CD4-positive, alpha-beta T cell treated with Interleukin-1 beta for 1 hour (primary cell): ENCODE measurements at places on chromosomes 6 and 20.

DNA sequence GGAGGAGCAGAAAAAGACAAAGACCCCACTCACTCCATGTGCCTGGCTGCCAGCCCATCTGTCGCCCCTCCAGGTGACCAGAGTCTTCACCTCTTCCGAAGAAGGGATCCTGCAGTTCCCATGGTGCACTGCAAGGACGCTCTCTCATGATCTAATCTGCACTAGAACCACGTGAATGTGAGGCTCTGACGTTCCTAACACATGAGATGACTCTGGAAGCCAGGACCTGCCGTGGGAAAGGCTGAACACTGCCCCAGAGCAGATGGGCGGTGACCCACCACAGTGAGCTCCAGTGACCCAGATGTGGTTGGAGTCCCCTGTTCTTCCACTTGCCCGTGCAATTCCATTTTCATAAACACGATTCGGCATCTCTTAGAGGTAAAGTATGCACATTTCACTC is 39.6 kb upstream of the PDE10A start:
- DNase-seq = no peak

DNA sequence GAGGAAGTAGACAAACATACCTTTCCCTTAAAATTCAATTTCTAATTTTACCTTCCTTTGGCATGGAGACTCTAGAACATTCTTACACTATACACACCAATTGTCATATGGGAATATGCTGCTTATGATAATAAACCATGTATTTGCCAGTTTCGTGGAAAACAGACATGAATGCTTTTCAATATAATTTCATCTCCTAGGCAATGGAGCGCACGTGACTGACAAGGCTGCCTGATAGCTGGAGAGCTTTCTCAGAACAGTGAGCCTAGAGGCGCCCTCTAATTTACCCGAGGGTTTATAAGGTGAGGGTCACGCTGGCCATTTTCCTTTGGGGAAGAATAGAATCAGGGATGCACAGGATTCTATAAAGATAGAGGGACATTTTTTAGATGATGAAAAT is 56.5 kb downstream of the PRR18 start:
- DNase-seq = no peak

DNA sequence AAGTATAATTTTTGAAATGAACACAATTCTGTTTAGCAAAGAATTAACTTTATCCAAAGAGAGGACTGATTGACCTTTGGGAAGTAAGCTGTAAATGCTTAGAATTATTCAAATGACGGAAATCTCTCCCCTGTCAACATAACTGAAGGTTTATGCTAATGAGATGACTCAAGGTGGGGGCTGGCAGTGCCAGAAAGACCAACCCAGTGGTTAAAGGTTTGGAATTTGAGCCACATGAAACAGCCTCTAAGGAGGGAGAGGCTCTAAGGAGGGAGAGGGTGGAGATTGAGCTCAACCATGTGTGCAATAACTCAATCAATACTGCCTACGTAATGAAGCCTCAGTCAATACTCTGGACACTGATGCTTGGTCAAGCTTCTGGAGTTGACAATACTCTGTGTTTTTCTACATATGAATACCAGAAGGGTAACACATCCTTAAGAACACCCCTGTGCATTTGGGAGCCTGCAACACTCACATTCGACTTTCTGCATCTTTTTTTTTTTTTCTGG is 123.4 kb upstream of the TENT5A start:
- DNase-seq = no peak

DNA sequence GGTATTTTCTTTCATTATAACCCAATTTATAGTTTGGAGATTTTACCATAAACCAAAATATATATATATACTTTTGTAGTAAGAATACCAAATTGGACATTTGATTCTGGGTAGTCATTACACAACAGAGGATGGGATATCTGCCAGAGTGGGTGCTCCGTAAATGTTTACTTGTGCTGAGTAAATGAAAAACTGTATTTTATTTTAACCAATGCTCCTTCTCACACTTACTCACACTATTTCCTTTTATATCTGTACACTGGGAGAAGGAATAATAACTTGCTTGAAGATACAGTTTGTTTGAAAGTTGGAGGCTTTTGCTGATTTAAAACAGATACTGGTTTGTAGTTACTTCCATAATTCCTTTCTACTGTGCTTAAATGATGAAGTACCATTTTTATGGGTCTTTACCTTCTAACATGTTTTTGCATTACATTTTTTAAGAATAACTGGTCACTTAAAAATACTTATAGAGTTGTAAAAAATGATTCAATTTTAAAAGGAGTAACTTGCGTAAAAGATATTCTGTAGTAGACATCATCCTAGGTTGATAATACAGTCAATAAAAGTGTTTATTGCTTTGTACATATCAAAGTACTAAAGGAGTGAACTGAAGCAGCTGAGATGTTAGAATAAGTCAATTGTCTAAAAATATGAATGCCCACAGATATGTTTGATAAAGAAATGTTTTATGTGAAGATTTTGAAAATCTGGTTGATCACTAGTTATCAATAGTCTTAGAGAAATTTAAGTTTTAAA is 411.7 kb downstream of the UTRN start:
- no peak for DNase-seq

DNA sequence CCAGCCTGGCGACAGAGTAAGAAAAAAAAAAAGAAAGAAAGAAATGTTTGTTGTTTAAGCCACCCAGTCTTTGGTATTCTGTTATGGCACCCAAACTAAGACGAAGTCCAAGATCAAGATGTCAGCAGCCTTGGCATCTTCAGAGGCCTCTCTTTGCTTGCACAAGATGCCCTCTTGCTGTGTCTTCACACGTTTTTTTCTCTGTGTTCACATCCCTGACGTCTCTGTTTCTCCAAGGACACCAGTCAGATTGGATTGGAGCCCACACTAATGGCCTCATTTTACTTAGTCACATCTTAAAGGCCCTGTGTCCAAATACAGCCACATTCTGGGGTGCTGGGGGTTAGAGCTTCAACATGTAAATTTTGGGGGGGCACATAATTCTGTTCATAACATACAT is 380.9 kb downstream of the GJA1 start:
- no peak for DNase-seq

DNA sequence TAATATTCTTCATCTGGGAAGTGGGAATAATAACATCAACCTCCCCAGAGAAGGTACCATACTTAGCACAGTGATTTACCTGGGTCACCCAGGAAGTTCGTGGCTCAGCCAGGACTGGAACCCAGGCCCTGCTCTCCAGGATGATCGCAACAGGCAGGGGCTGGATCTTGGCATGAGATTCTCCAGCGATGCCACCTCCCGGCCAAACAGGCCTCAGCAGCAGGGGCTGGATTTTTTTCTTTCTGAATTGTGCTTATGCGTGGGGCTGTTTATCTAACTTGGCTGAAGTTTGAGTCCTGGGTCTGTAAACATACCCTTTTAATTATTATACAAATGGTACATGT is 129.5 kb upstream of the PTPN1 start:
- no peak for DNase-seq

- no peak for DNase-seq
Measured at GRCh38 chr6:14443629-14444268, 326.2 kb downstream of the CD83 start.

DNA sequence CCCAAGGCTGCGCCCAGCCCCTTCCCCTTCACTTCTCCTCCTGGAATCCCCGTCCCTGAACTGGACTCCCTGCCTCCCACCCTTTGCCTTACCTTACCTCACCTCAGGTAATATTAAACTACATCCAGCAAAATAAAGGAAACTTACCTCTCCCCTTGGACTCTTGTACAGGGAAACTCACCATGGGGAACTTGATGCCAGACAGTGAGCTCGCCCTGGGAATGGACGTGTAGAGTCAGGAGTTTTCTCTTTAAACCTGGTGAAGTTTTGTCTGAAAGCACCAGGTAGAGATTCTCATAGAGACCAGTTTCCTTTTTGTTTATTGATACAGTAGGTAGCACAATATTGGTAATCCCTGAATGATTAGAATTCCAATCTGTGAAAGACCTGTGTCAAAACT is 544 bp upstream of the HLA-C start:
- peak; percentile 31 for DNase-seq

GRCh38 chr6:165543781-165544180 is 119.3 kb downstream of the PDE10A start:
- DNase-seq = no peak

DNA sequence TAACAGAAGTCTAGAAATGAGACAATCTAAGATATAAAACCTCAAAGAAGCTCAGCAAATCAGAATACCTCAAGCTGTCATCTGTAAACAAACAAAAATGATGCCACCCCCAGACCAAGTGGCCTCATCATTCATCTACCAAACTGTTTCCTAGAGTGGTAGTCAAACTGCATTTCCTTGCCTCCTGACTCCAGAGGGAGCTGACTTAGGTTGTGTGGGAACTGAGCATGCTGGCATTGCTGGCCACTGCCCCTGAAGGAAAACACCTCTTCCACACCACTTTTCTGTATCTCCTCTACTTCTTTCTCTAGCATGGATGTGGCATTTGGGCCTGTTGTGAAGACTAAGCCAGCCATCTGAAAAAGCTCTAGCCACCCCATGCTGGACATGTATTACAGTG is 56.3 kb downstream of the ZHX3 start:
- DNase-seq = no peak

- DNase-seq = no peak
Measured at GRCh38 chr6:129651291-129651691, 58.7 kb downstream of the ARHGAP18 start.

GRCh38 chr20:44900231-44900854 is 9.5 kb upstream of the PABPC1L start:
- no peak for DNase-seq

DNA sequence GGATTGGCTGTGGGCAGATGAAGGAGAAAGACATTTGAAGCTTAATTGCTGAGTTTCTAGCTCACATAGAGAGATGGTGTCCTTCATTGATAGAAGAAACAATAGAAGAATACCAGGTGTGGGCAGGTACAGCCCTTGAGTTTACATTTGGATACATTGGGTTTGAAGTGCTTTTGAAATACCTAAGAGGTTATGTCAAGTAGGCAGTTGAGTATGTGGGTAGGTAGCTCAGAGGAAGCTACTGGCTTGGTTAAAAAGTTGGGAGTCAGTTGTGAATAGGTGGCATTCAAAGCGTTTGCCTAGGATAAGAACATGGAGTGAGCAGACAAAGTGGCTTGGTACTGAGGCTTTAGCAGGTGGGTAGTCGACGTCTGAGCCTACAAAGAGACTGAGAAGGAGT is 25.0 kb downstream of the NDUFAF5 start:
- no peak for DNase-seq

DNA sequence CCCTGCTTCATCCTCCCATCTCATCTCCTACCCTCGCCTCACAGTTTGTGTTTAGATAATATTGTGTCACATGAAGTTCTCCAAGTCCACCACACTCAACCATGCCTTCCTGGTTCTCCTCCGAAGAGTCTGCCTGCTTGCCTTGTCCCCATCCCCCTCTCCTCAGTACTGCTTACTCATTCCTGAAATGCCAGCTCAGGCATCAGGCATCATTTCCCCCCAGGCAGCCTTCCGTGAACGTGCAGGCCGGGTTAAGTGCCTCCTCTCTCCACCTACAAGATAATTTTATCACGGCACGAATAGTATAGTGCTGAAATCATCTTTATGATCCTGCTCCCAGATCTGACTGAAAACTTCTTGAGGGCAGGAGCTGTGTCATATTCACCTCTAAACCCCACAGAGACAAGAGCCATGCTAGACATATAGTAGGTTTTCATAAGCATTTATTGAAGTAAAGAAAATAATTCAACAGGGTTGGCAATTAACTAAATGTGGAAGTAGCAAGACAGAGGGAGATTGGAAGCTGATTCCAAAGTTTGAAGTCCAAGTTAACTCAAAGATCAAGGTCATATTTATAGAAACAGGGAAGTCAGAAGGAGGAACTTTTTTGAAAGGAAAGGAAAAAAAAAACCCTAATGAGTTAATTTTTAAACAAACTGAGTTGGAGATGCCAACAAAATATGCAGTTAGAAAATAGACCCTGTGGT is 48.7 kb upstream of the BMP2 start:
- no peak for DNase-seq

DNA sequence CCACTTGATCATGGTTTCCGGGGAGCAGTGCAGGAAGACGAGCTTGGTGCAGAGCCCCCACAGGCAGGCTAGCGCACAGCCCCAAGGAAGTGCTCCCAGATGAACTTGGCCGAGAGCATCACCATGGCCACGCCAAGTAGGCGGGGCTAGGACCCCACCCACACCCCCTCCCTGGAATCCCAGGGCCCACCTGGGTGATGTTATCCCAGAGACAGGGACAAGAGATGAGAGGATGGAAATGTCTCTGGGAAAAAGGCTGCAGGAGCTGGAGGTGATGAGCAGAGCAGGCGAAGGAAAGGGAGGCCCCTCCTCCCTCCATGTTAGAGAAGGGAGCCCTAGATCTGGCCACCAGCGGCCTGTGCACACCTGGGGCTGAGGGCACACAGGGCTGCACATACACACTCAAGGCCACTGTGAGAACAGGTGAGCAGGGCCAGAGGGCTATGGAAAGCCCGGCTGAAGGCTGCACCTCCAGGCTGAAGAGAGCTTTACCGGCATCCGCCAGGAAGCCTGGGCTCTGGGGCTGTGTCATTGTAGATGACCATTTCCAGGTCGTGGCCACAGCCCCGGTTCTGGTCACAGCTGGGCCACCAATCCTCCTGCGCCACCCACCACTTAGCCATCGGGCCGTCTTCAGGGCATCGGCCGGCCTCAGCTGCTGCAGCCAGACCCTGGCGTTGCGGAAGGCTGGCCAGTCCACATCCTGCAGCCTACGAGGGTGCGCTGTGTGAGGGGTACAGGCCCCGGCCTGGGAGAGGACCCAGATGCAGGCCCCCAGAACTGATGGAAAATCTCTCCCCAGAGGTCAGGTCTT is 24.9 kb downstream of the NPEPL1 start:
- no peak for DNase-seq

DNA sequence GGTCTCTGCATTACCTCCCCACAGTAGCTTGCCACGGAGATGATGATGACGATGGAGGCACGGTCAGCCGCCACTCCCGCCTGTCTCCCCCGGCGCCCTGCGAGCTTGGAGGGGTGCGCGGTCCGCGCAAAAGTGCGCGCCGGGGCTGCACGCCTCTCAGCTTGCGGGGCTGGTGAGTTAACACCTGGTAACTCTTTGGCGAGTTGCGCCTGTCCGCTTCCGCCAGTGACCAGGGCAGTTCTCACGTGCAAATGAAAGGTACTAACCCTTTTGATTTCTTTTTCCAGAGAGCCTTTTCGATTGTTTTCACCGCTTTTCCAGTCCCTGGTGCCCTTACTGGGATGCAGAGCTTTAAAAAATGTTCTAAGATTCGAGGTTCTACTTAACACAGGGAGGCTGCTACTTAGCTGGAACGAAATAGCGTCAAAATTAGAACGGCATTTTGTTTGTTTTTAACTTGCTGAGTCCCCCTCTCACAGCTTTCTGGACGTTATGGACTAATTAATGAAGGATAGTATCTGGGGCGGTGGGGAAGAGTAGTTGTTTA is 6.2 kb downstream of the GRIK2 start:
- no peak for DNase-seq
